ENCODE measurements at places on chromosomes 7 and 10. TPM values are rescaled to one million over a fixed set of nuclear protein-coding genes. Genes with fewer than 3 reads are reported as not detected.

DNA sequence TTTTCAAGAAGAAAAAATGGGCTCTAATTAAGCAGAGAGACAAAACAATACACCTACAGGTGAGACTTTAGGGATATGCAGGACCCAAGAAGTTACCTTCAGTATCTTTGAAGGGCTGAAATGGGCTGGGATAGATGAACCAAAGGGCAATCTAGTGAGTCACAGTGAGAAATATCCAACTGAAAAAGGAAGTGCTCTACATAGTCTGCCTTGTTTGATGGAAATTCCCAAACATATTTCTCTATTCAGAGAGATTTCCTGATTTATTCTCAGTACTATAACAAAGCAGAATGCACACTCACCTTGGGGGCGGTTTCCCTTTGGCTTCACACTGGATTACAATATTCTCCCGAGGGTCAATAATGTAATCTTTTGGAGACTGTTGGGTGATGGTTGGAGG lies 104.1 kb upstream of the LAMB4 start:
- H3K4me1 ChIP-seq: no peaks in the 10 kb centered on the region
- H3K27me3 ChIP-seq: no peaks in the 10 kb centered on the region
- peak overlapping the region; percentile 8 for H3K27ac ChIP-seq
- no peak overlapping the region for H3K4me3 ChIP-seq

GRCh38 chr7:133052826-133053225 lies 29.1 kb downstream of the CHCHD3 start:
- peaks cover 56% of the 10 kb centered on the region for H3K4me1 ChIP-seq
- H3K36me3 ChIP-seq: peaks cover 2% of the 10 kb centered on the region
- no peak overlapping the region for H3K27ac ChIP-seq
- no peaks in the 10 kb centered on the region for H3K27me3 ChIP-seq
- no peak overlapping the region for H3K4me3 ChIP-seq
- DNase-seq: no peak

GRCh38 chr10:1629326-1630198 lies 107.8 kb downstream of the ADARB2 start:
- no peaks in the 10 kb centered on the region for H3K36me3 ChIP-seq
- peaks cover 5% of the 10 kb centered on the region for H3K4me1 ChIP-seq
- H3K27ac ChIP-seq: no peak overlapping the region
- DNase-seq: no peak
- no peak overlapping the region for H3K4me3 ChIP-seq

DNA sequence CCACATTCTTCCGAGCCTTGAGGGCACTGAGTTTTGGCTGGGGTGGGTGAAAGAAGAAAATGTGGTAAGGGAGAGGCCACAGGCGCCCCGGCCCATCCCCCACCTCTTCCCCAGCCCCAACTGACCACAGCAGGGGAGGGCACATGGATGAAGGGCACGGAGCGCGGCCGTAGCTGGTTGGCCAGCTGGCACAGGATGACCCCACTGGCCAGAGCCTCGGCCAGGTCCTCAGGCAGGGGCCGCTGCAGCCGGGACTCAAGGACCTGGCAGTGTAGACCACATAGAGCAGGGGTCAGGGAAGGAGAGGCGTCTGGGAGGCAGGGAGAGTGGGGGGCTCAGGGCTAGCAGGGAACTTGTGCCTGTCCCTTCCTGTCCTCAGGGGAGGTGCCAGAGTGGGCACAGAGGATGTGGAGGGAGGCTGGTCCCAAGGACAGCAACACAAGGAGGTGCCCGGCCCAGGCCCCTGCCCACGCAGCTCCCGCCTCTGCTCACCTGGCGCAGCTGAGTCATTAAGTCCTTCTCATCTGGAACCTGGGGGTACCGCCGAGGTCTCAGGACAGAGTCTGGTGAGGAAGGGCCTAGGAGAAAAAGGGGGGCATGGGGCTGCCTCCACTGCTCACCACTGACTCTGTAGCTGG lies 2.2 kb upstream of the SAP25 start:
- DNase-seq: no peak
- H3K27ac ChIP-seq: no peak overlapping the region
- no peak overlapping the region for H3K4me3 ChIP-seq
- H3K27me3 ChIP-seq: no peaks in the 10 kb centered on the region

PON1 gene
- not detected for total RNA-seq

DNA sequence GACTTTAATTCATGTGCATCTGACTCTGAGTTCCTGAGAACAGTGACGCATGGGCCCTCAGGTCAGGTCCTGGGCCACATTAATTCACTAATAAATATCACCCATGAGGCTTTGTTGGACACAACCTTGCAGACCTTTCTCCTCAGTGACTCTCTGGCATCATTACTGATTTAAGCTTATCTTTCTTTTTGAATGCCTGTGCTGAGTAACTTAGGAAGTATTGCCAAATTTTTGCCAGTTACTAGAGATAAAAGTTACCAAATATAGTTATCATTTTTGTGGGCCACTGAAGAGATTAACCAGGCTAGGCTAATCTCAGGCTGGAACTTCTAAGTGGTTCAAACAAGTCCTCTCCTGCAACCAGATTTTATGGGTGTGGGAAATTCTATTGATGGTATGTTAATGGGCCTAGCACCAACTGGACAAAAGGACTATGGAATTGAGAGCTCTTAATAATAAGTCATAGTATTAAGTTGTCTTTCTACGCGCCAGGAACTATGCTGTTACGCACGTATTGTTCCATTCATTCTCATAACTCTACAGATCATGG lies 28.8 kb upstream of the PRTFDC1 start:
- H3K4me1 ChIP-seq: peaks cover 8% of the 10 kb centered on the region
- no peak for DNase-seq
- no peaks in the 10 kb centered on the region for H3K36me3 ChIP-seq

All from naive thymus-derived CD8-positive, alpha-beta T cell (primary cell).